Activated CD4-positive, CD25-positive, alpha-beta regulatory T cell treated with anti-CD3 and anti-CD28 coated beads, Interleukin-2, amount 50 U/mL, for 16 hours (primary cell): ENCODE measurements at places on chromosomes 16 and 17.

- DNase-seq = no peak
These were observed 43.2 kb upstream of the MRPS23 start for GRCh38 chr17:57892820-57893595.

DNA sequence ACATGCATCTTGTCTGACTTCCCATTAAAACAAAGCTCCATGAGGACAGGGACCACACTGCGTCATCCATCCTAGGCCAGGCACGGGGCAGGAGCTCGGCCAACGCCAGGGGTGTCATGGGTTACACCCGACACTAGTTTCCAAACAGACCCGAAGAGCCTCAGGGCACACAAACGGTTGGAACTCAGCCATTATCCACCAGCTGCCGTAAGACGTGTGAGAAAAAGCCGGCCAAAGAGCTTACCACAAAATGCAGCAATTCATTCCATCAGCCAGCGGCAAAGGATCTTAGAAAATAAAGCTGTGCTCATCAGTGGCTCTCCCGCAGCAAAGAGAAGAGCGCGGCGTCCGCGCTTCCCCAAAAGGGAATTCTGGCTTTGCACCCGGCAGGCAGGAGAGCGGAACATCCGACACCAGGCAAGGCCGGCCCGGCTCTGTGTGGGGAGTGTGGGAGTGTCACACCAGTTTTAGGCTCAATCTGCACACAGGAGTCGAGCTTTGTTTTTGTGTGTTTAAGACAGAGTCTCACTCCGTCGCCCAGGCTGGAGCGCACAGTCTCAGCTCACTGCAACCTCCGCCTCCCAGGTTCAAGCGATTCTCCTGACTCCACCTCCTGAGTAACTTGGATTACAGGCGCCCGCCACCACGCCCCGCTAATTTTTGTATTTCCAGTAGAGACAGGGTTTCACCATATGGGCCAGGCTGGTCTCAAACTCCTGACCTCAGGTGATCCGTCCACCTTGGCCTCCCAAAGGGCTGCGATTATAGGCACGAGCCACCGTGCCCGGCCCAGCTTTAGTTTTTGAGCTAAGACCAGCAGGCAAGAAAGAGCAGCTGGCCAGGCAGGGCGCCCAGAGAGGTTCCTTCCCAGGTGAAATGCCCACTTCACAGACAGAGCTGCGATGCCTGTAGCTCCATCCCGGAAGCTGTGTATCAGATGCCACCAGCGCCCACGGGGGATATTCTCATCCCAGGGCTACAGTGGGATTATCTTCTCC lies 1.5 kb downstream of the SLC38A8 start:
- DNase-seq = no peak

- DNase-seq = no peak
These were observed 107.0 kb upstream of the CACNG5 start for GRCh38 chr17:66727634-66728570.

DNA sequence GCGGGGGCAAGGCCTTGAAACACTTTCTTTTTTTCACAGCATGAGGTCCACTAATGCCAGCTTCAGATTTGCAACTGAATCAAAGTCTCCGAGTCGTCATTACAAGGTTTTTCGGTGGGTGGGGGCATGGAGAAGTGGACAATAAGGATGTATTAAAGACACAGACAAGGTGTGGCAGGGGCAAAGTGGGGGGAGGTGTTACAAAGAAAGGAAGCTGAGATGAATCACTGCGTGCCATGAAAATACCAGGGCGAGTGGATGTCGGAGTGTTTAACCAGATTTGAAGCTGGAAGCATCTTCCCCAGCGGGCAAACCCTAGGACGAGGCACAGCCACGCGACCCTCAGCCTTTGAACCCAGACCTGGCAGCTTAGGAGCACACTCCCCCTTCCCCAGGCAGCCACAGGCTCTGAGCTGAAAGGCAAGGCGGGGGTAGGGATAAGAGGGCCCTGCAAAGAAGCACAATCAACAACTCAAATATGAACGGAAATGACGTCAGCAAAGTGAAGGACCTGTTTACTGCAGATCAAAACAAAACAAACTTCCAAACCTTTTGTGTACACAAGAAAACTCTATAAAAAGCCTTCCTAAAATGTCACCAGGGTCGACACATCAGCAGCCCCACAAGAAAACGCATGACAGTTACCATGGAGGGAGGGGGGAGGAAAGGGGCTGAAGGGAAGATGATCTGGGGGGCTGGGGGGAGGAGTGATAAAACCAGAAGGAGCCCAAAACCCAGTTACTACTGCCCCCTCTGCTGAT lies 5.6 kb upstream of the ZFHX3 start:
- no peak for DNase-seq

DNA sequence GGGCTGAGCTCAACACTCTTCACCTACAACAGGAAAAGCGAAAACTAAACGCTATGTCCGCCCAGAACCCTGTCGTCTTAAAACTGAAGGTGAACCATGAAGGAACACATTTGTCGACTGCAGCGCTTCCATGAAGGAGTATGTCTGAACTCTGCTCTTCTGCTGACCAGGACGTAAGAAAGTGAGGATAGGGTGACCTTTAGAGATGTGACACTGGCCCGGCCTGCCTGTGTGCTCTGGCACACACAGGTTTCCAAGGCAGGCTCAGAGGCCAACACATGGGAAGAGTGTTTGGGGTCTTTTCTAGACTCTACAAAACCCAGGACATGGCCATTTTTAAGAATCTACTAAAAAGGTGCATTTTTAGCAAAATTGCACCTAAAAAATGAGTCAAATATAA lies 21.1 kb downstream of the MARF1 start:
- no peak for DNase-seq

DNA sequence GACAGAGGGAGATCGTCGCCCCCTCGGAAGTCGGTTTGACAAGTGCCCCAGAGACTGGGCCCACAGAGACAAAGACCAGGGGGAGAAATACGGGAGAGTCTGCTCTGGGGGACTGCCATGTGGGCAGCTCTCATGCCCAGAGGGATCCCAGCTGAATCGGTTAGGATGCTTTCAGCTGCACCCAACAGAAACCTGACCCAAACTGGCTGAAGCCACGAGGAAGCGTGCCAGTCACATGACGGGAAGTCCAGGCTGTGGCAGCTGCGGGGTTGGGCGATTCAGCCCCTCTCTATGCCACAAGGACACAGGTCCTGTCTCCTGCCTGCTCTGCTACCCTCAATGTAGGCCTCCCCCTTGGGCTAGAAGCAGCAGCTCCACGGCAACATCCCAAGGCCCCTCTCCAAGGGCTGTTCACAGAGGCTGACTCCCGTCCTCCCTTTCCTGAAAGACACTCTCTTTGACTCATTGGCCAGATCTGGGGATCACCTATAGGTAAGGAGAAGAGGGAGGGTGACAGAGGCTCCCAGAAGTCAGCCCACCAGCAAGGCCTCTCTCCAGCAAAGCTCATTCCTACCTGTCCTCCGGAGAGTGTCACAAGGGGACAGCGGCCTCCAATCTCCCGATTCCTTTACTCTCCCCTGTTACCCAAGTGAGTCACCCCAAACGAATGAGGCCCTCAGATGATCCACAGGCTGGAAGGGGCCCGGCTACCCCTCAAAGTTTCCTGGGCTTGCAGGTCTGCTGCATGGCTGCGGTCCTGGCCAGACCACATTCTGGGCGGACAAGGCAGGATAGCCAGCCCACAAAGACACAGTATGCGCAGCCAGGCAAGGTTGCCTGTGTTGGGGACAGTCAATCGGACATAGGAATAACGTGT lies 75.8 kb downstream of the RBFOX3 start:
- no peak for DNase-seq

- DNase-seq = no peak
These were observed 81.0 kb downstream of the TMEM100 start for GRCh38 chr17:55641676-55642081.

DNA sequence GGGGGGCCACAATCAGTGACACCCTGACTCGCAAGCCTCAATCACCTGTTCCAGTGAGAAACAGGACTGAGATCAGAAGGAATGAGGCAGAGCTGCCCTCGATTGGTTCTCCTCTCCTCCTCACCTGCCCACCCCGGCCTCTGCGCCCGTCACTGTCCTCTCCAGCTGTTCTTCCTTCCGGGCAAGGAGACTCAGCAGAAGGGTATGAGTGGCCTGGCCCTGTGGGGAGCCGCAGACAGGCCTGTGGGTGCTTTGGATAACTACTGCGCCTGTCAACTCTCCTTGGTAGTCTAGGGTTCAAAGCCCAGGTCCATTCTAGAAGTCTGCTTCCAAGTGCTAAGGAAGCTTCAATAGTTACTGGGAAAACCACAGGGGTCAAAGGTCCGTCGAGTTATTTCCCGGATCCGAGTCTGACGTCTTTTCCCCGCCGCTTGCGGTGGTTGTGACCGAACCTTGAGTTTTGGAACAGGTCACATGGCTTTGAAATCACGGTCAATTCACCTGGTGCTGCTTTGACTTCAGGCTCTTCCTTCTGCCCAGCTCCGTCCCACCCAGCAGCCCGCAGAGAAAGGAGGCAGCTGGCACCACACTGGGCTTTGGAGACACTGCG lies 8.3 kb downstream of the CARD14 start:
- DNase-seq = no peak

DNA sequence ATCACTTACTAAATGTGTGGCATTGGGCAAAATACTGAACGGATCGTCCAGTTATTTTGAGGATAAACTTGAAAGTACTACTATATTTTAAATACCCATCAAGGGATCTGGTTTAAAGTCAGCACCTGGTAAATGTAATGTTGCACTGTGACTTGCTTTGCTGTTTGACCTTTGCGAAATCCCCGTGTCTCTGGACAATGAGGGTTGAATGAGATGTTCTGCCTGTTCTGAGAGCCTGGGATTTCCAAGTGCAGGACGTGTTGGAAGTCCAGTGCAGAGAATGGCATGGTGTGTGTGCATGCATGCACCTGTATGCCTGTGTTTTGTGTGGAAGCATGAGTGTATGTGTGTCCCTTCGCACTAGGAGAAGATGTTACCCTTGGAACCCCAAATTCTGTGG lies 106.6 kb downstream of the N4BP1 start:
- DNase-seq = no peak

- no peak for DNase-seq
These were observed 612.3 kb upstream of the EEF2KMT start for GRCh38 chr16:5709889-5710288.

DNA sequence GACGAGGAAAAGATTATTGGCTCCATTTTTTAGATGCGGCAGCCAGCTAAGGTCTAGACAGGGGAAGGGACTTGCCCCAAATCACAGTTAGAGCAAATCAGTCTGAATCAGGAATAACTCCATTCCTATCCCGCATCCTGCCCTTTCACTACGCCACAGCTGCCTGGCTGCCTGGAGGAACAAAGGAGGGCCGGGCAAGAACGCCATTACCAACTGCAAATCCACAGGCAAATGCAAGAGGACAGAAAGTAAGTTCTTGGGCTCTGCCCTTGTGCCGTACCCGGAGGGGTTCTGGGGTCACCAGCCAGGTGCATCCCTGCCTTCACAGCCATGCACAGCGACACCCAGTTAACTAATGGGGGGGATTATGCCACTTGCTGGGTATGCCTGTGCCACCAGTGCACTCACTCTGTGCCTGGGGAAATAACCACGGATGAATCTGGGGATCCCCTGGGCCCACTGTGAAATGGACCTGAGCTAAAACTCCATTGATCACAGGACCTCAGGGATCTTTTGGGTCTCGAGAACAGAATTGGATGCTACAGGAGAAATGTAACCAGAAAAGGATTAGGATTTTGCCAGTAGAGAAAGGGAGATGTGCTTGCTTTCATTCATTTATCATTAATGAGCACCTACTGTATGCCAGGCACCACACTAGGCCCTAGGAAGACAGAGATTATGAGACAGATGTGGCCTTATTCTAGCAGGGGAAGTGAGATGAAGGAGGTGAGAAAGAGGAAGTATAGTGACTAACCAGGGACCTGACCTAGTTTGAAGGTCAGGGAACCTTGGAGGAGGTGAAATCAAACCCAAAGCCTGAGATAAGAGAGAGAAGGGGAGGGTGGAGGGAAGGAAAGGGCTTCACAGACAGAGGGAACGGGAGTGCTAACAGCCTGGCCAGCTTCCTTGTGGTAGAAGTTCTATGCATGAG lies 17.7 kb downstream of the BCL7C start:
- no peak for DNase-seq

DNA sequence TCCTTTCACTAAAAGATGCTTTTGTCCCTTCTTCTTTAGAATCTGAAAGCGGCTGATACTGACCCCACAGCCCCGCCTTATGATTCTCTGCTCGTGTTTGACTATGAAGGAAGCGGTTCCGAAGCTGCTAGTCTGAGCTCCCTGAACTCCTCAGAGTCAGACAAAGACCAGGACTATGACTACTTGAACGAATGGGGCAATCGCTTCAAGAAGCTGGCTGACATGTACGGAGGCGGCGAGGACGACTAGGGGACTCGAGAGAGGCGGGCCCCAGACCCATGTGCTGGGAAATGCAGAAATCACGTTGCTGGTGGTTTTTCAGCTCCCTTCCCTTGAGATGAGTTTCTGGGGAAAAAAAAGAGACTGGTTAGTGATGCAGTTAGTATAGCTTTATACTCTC lies 10.1 kb upstream of the TANGO6 start:
- DNase-seq = no peak
